NB4 (cell line): ENCODE measurements at places on chromosomes 2 and 18.

DNA sequence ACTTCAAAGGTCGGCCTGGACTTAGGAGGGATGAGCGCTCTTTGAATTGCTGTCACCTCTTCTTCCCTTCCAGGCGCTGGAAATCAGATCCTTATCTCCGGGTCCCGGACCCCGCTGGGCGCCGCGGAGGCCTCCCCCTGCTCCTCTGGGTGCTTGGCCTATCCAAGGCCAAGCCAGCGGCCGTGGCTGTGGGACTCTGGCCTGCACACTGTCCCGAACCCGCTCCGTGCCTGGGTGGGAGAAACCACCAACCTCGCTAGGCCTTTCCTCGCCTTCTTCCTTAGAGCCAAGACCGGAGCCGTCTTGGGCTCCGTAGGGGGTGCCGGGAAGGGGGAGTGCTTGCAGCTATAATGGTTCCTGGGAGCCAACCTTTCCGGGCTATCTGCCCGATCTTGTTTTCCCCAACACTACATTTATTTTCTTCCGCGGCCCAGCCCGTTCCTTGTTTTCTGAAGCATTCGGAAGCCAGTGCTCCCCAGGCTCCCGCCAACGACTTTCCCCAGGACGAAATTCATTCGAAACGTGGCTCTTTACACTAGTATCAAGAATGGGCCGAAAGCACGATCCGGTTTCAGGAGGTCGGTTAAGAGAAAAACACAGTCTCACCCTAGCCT, 2.4 kb downstream of the OSR1 start:
- DNase-seq = no peak

- no peak for DNase-seq
Measured at GRCh38 chr18:72152935-72153334, 391.2 kb downstream of the CBLN2 start.

DNA sequence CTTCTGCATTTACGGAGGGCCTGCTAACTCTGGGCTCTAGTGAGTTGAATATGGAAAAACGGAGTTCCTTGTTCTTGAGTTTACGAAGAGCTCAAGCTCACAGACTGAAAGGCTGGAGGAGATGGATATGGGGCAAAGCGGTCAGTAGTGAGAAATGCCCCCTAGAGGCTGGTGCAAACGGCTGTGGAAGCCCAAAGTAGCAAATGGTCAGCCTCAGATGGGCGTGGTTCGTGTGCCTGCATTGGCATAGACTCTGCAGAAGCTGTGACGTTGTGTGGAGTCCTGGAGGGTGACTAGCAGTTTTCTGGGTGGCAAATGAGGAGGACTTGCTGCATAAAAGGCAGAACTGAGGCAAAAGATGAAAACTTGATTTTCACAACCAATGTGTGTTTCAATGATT, 93.6 kb upstream of the TWIST2 start:
- no peak for DNase-seq

DNA sequence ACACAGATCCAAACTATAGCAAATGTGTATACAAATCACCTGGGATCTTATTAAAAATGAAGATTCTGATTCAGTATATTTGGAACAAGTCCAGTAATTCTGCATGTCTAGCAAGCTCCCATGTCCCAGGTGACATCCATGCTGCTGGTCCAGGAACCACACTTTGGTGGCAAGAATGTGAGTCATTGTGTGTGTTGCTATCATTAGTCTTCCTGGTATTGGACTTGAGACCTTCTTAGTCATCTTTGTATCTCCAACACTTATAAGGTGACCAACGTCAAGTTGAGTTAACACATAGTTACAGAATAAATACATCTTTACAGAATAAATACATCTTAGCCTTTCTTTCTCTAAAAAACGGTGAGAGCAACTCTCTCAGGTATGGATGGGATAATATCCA, 107.9 kb upstream of the NDUFV2 start:
- no peak for DNase-seq

GRCh38 chr2:230737791-230738226, 25.2 kb downstream of the CAB39 start:
- DNase-seq = no peak

DNA sequence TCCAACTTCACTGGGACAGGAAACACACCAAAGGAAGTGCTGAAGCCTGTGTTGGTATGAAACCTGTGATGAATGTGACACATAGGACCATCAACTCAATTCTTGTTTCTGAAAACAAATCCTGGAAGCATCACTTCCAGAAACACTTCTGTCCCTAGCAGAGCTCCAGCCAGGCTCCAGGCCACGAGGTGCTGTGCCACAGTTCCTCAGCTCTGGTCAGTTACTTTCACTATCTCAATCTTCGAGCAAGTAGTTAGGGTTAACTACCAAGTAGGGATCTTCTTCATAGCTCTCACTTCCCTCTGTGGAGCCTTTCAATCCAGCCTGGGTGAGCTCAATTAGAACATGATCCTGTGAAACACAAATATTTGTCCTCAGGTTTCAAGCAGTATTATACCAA, 3.6 kb upstream of the LCT start:
- no peak for DNase-seq
